ENCODE measurements at places on chromosomes 6 and 20. TPM values are rescaled to one million over a fixed set of nuclear protein-coding genes. Genes with fewer than 3 reads are reported as not detected.

DNA sequence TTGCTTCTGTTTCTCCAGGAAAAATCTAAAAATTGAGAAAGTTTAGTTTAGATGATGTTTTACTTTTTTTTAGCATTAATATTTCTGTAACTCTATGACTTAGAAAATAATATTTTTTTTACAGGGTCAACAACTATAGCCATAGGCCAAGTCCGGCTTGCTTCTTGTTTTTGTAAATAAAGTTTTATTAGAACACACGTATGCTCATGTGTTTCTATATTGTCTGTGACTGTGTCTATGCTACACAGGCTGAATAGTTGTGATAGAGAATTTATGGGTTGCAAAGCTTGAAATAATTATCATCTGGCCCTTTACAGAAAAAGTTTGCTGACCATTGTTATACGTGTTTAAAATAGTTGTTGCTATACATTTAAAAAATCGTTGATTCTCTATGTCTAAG lies 399.2 kb downstream of the EPM2A start:
- H3K27ac ChIP-seq = no peak overlapping the region
- no peaks in the 10 kb centered on the region for H3K27me3 ChIP-seq
- no peak for DNase-seq
- H3K4me3 ChIP-seq = no peak overlapping the region

The MEP1A gene
- total RNA-seq = not detected

The NHLRC1 gene
- total RNA-seq = 0.64 TPM

DNA sequence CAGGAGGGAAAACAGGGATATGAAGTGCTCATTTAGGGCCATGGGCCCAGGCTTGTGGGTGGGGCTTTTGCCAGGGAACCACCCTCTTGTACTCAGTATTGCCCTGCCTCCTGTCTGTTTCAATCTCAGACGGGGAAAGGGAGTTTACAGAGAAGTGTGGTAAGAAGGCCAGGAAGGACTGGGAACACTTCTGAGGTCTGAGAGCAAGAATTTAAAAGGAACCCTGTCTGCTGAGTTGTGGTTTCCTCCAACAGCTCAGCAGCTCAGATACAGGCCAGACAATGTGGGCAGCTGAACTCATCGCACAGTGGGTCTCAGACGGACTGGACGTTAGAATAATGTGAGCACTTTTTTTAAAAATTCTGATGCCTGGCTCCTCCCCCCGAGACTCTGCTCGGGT lies 354.1 kb upstream of the ARID1B start:
- no peak overlapping the region for H3K27ac ChIP-seq
- peaks cover 8% of the 10 kb centered on the region for H3K36me3 ChIP-seq
- peaks cover 8% of the 10 kb centered on the region for H3K27me3 ChIP-seq
- peaks cover 14% of the 10 kb centered on the region for H3K4me1 ChIP-seq
- DNase-seq = no peak

GRCh38 chr20:63054103-63054474 lies 47.3 kb upstream of the BHLHE23 start:
- no peak overlapping the region for H3K4me3 ChIP-seq
- DNase-seq = no peak
- no peaks in the 10 kb centered on the region for H3K27me3 ChIP-seq
- no peaks in the 10 kb centered on the region for H3K36me3 ChIP-seq

GRCh38 chr20:63443606-63444395 lies 28.7 kb downstream of the KCNQ2 start:
- no peak for DNase-seq
- H3K27ac ChIP-seq = no peak overlapping the region
- peaks cover 7% of the 10 kb centered on the region for H3K36me3 ChIP-seq

GRCh38 chr6:169326067-169326799 lies 72.6 kb upstream of the THBS2 start:
- H3K36me3 ChIP-seq = no peaks in the 10 kb centered on the region
- H3K4me3 ChIP-seq = no peak overlapping the region
- peaks cover 9% of the 10 kb centered on the region for H3K4me1 ChIP-seq
- DNase-seq = peak; percentile 57

DNA sequence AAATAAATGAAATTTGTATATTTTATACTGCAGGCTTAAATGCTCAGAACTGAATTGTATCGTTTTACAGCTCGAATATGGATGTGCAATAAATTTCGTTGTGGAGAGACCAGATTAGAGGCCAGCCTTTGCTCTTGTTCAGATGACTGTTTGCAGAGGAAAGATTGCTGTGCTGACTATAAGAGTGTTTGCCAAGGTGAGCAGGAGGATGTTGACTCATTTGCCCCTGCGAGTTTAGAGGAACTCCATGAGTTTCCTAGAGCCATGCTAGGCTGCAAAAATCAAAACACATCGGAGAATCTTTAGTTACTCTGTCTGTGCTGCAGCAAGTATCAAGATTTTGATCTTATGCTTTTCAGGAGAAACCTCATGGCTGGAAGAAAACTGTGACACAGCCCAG lies 15.4 kb downstream of the ENPP3 start:
- no peak for DNase-seq
- no peak overlapping the region for H3K4me3 ChIP-seq
- no peaks in the 10 kb centered on the region for H3K36me3 ChIP-seq
- no peak overlapping the region for H3K27ac ChIP-seq
- H3K4me1 ChIP-seq = peaks cover 3% of the 10 kb centered on the region

The SPAG4 gene
- total RNA-seq = 15.2 TPM

DNA sequence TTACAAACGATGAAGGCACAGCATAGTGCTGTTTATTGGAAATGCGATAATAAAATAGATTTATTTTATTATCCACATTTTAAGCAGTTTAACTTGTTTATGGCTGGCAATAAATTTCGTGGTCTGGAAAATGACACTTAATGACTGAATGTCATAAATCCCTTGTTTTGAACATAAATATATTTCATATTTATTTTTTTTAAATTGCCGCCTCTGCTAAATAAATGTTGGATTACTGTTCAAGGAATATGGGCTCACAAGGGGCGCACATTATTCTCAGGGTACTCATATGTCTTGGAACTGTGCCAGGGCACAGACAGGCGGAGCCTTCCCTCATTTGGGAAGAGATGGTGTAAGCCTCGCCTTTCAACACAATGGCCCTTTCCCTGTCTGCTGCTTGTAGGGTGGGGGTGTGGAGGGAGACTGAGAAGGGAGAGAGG lies 134.3 kb downstream of the PXDC1 start:
- no peak for DNase-seq
- no peaks in the 10 kb centered on the region for H3K27me3 ChIP-seq
- H3K27ac ChIP-seq = no peak overlapping the region

DNA sequence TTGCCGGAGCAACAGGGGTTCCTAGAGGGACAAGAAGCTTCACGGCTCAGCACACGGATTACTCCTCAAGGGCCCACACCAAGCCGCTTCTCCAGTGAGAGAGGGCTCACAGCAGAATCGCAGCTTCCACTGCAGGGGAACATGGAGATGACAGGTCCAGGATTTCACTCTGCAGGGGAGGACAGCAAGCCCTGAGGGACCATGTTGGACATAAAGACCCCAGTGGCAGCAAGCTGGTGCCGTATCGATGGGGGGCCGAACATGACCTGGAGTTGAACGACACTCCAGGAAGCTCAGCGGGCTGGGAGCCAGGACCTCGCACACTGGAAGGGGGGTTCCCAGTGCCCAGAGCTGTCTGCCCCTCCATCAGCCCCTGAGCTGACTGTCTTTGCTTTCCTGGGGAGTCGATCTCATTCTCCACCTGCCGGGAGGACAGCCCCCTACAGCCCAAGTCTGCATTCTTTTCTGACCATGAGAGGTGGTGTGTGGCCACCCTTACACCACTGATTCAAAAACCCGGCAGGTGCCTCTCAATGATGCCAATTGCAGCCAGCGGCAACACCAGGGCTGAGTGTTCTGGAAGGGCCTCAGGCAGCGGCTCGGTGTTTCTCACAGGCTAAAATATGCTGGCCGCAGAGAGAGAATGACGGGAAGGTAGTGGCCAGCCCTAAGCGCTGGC lies 194.5 kb upstream of the CDH4 start:
- H3K4me1 ChIP-seq = no peaks in the 10 kb centered on the region
- DNase-seq = no peak
- no peak overlapping the region for H3K27ac ChIP-seq
- H3K27me3 ChIP-seq = peaks cover 4% of the 10 kb centered on the region
- no peak overlapping the region for H3K4me3 ChIP-seq

DNA sequence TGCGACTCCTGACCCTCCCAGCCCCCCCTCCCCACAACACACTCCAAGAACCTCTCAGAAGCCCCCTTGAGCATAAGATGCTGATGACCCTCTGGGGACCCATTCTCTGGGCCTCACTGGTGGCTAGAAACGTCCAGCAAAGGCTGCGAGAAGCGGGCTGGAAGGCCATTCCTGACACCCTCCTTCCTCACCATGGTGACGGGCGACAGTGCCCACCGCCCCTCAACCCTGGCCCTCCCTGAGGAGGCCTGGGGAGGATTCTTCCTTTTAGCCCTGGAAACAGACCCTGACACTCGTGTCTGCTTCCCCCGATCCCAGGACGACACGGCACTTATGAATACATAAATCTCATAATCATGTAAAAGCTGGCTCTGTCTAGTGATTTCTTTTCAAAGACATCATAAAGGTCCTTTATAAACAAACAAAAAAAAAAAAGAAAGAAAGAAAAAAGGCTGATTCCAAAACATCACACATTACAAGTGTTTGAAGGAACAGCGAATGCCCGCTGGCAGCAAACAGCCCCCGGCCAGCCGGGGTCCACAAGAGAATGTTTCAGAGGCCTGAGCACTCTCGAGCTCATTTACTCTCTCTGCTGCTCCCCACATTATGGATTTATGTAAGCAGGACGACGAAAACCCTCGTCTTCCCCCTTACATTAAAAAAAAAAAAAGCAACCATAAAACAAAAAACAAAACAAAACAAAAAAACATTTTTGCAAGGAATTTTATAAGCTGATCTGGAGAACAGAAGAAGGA lies 40.7 kb downstream of the PREX1 start:
- H3K4me1 ChIP-seq = peaks cover 63% of the 10 kb centered on the region
- peak overlapping the region; percentile 53 for H3K27ac ChIP-seq
- no peak for DNase-seq
- H3K27me3 ChIP-seq = peaks cover 8% of the 10 kb centered on the region

DNA sequence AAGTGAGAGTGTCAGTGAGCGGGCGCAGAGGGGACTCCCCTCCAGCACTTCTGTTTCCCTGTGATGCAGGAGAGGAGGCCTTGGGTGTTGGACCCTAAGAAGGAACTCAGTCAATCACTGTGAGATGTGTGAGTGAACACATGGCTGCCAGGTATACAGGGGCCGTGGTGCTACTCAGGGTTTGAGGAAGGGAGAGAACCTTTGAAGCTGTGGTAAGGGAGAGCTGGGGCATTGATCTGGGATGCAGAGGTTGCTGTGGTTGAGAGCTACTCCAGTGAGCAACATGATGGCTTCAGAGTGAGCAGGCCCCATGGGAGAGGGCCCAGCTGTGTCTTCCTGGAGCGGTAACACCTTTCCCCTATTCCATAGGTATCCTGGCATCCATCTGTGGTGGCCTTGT lies 99.2 kb downstream of the SLC22A3 start:
- H3K27ac ChIP-seq = no peak overlapping the region
- H3K4me1 ChIP-seq = no peaks in the 10 kb centered on the region
- no peaks in the 10 kb centered on the region for H3K36me3 ChIP-seq
- H3K27me3 ChIP-seq = peaks cover 6% of the 10 kb centered on the region
- no peak for DNase-seq

The COL9A3 gene
- total RNA-seq = 1.8 TPM

The LIN28B gene
- 36.9 TPM for total RNA-seq

The KCNK16 gene
- not detected for total RNA-seq

GRCh38 chr6:111854683-111855082 lies 18.6 kb downstream of the FYN start:
- peaks cover 61% of the 10 kb centered on the region for H3K4me1 ChIP-seq
- no peak overlapping the region for H3K4me3 ChIP-seq
- peaks cover 5% of the 10 kb centered on the region for H3K27me3 ChIP-seq
- no peak for DNase-seq
- no peak overlapping the region for H3K27ac ChIP-seq
- H3K36me3 ChIP-seq = peaks cover 9% of the 10 kb centered on the region

DNA sequence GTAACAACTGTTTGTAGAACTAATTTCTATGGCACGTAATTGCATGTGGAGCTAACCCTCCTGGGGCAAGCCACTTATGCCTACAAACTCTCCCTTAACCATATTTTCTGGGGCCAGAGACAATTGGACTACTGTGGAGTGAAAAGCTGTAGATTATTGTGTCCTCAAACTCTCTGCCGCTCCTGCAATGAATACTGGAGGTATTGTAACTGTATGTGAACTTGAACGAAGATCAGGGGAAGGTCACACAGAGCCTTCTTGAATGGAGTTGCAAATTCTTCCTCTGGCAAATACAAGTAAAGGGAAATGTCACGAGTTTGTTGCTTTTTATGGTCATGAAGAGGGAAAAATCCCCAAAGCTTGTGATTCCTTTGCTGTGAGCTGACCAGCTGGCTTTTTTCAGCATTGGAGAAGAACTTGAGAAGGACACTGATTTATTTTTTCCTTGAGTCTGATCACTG lies 18.2 kb downstream of the AKAP12 start:
- no peak overlapping the region for H3K27ac ChIP-seq
- H3K4me3 ChIP-seq = no peak overlapping the region
- H3K36me3 ChIP-seq = no peaks in the 10 kb centered on the region
- no peaks in the 10 kb centered on the region for H3K27me3 ChIP-seq
- no peak for DNase-seq
- H3K4me1 ChIP-seq = peaks cover 10% of the 10 kb centered on the region

The GINS1 gene
- 12.3 TPM for total RNA-seq

- peaks cover 9% of the 10 kb centered on the region for H3K4me1 ChIP-seq
- no peaks in the 10 kb centered on the region for H3K36me3 ChIP-seq
- DNase-seq = no peak
- no peak overlapping the region for H3K27ac ChIP-seq
- no peak overlapping the region for H3K4me3 ChIP-seq
Measured at GRCh38 chr20:46286977-46287376, 21.3 kb downstream of the CDH22 start.

- no peak overlapping the region for H3K27ac ChIP-seq
- peaks cover 10% of the 10 kb centered on the region for H3K4me1 ChIP-seq
- H3K27me3 ChIP-seq = peaks cover 7% of the 10 kb centered on the region
Measured at GRCh38 chr6:14282854-14283505, 165.4 kb downstream of the CD83 start.

The DEK gene
- 61.2 TPM for total RNA-seq

Measured in endothelial cell (in vitro differentiated cells).